Hematopoietic multipotent progenitor cell treated with erythropoietin and hydrocortisone succinate and interleukin-3 and kit ligand, for 4 days (in vitro differentiated cells): ENCODE measurements at places on chromosomes 2 and 18.
A peak's percentile ranks its signal among the peaks of the same experiment; 100 is the strongest.

DNA sequence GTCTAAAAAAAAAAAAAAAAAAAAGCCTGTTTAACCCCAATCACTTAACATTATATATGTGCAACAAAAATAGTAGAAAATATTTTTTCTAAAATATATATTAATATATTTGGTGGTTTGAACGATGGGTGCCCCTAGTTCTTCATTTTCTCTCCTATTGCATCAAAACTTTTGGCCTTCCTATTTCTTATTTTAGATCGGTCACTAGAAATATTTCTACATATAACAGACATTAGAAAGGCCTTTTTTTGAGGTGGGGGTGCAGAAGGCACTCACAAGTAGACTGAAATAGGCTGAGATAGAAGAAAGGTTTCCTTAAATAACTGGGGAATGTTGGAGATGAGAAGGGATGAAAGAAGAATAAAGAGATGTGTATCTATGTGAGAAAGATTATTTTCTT is 49.3 kb upstream of the AP1S3 start:
- no peak for DNase-seq

DNA sequence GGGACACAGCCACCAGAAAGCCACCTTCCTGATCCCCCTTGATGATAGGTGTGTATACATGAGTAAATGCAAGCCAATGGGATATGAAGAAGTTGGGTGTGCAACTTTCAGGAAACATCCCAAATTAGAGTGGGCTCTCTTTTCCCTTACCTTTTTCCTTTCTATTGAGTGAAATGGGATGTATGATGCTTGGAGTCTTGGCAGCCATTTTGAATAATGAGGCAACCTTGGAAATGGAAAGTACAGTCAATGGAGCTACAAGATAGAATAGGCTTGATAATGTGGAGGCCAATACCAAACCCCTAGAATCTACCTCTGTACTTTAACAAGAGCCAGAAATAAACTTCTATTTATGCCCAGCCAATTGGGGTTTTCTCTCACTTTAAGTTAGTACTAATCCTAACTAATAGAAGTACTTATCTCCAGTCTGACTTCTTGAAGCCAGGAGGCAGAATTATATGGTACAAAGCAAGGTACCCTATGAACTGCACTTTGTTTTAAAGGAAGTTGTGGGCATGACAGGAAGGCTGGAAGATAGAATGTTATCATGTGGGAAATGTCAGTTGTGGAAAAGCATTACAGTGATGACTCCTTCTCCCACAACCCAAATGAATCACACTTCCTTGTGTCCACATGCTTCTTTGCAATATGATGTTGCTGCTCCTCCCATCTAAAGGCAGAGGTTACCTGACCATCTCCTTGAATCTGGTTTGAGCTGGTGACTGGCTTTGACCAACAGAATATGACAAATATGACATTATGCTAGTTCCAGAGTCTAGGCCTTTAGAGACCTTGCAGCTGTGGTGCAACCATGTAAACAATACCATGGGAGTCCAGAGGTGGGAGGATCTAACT is 12.9 kb upstream of the NABP1 start:
- DNase-seq: peak; percentile 42

GRCh38 chr2:96945014-96945413 is 41.4 kb downstream of the FAM178B start:
- DNase-seq: no peak

DNA sequence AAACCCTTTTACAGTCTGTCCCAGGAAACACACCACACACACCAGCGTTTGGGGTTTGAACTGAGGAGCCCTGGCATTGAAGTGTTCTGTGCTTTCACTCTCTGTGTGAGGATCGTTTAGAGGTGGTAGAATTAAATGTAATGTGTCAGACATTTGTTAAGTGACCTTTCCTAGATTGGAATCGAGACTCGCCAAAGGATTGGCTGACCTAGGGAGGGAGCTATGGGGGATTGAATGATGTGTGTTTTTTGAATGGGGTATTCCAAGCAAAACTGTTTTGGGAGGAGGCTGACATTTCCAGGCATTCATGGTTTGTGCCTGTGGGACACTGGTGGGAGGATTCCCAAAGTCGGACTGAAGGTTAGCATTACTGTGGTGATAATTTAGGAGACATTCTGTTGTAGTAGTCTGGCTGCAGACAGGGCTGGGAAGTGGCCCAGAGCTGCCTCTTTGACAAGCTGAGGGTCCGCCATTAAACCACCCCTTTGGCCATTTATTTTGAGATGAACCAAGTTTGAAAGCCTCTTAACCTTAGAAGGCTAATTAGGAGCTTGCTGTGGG is 1.7 kb downstream of the MYO1B start:
- DNase-seq: no peak

DNA sequence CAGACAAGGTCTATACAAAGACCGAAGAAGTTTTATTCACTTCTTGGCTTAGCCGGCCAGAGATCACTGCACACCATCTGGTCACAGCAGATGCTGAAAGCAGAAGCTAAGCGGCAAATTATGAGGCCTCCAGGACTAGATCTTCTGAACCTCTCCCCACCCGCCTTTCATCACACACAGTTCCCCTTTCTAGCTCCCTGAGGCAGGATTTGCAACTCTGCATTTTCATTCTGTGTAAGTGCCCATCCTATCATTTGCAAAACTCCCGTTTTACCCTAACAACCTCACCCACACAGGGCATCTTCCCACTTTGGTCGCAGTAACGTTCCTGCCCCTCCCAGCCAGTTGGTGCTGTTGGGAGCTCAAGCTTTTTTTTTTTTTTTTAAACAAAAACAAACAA is 3.1 kb upstream of the MOB1A start:
- peak; percentile 98 for DNase-seq

- peak; percentile 40 for DNase-seq
Measured at GRCh38 chr2:207491956-207492355, 37.8 kb upstream of the CREB1 start.

DNA sequence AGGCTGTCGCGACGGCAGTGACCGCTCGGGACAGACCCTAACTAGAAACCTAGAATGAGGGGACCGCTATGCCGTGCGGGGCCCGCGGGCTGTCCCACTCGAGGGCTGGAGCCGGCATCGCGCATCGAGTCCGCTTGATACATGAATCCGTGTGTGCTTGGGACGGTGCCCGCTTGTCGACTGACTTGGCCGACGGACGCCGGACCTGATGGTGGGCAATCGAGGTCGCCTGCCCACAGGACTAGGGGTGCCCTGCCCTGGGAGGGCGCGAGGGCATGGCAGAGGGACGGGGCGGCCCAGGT is 749 bp upstream of the PTMA start:
- peak; percentile 73 for DNase-seq

GRCh38 chr2:156592809-156593593 is 156.8 kb downstream of the GPD2 start:
- DNase-seq: no peak

GRCh38 chr18:21281603-21282002 is 39.6 kb downstream of the GREB1L start:
- DNase-seq: no peak

DNA sequence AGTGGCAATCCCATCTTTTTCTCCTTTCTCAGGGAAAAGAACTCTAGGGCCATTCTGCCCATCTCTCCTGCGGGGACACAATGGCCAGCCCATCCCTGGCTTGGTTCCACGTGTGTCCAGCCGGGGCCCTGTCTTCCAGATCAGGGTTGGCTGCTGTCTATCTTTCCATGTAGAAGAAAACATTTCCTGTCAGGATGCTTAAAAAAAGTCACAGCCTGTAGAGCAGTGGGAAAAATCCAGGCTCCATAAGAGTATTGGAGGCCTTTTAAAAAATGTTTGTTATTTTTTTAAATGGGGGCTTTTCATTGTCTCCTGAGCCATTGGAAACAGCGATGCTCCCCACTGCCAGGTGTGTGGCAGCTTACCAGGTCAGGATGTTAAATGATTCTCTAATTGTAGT is 105.6 kb downstream of the TGFA start:
- no peak for DNase-seq

GRCh38 chr2:85774126-85774978 is 20.6 kb downstream of the ATOH8 start:
- no peak for DNase-seq

- DNase-seq: no peak
Measured at GRCh38 chr2:202425036-202425435, 48.9 kb downstream of the BMPR2 start.

DNA sequence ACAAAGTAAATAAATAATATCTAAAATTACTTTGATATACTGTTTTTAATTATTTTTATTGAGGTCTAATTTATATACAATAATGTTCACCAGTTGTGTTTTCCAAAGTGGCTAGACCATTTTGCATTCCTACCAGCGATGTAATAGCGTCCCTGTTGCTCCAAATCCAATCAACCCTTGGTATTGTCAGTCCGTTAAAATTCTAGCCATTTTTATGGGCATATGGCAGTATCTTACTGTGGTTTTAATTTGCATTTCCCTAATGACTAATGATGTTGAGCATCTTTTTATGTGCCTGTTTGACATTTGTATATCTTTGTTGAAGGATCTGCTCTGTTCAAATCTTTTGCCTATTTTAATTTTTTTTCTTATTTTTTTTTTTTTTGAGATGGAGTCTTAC is 185.0 kb downstream of the PRPF40A start:
- DNase-seq: no peak

DNA sequence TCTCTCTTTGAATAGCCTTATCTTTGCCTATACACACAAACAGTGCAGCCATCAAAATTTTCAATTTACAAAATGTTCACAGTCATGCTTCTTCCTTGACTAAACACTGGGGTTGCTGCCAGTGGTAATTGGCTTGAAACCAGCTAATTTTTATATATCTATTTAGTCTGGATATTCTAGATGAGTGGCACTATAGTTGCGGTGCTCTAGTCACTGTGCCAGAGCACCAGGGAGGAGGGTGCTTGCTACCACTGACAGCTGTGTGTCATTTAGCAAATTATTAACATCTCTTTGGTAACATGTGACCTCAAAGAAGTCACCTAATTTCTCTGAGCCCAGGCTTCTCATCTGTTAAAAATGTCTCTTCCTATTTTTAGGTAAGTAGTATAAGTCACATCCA is 130.4 kb downstream of the MEIS1 start:
- DNase-seq: no peak

DNA sequence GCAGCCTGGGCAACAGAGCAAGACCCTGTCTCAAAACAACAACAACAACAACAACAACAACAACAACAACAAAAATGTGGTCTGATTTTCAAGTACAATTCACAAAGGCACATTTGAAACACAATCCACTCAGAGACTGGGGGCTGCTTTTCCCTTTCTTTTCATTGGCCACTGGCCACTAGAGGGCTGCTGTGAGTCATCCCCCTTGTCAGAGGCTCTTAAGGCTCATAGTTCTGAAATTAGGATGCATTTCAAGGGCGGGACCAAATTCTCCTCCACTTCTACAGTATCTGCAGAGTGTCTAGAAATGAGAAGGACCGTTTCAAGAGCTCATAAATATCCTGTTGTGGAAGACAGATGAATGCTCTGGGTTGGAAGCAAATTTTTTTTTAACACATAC is 285.4 kb downstream of the NRXN1 start:
- peak; percentile 60 for DNase-seq

GRCh38 chr2:181440919-181441318 is 16.3 kb upstream of the ITGA4 start:
- DNase-seq: peak; percentile 63

GRCh38 chr18:55886886-55887285 is 298.9 kb upstream of the TCF4 start:
- no peak for DNase-seq

GRCh38 chr18:32321826-32322225 is 132.0 kb downstream of the MEP1B start:
- DNase-seq: no peak

DNA sequence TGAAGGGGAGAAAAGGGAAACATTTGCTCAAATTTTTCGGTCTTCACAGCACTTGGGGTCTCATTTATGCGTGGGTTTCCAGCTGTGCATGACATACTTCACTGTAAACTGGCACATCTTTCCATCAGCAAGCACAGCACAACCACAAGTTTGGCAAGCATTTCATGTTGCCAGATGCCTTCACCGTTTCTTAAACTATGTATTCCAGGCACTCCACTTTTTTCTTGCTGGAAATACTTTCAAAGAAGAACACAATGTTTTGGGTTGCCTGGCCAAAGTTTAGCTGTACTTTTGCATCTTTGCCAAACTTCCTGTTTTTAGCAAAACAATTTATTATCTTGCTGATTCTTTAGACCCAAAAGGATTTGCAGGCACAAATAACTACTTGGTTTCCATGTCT is 194.6 kb upstream of the MEIS1 start:
- DNase-seq: no peak

GRCh38 chr18:22250026-22250425 is 80.6 kb downstream of the GATA6 start:
- no peak for DNase-seq

DNA sequence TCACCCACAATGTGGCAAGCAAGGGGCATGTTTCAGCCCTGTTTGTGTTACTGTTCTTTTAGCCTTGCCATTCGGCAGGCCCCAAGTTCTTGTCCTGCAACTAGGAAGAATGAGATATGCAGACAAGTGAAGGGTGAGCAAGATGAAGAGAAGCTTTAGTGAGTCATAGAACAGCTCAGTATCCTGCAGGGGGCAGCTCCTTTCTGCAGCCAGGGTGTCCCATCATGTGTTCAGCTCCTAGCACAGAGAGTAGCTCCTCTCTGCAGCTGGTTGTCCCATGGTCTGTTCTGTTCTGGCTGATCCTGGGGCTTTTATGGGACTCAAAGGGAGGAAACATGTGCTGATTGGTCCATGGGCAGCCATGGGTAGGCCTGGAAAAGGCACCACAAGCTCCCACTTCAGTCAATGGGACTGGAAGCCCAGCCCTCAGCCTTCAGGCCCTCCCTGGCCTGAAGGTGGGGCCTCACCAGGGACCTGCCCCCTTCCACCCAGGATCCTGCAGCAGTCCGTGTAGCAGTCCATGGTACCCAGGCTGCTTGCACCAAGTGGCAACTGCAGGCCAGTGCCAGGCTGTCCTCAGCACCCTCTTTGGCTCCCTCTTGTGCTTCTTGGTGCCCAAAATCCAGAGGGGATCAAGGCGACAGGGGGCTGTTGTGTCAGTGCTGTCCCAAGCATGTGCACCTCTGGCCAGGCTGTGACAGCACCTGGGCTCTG is 326.4 kb downstream of the NR4A2 start:
- no peak for DNase-seq

GRCh38 chr2:122329278-122329677 is 573.8 kb downstream of the TSN start:
- DNase-seq: no peak

DNA sequence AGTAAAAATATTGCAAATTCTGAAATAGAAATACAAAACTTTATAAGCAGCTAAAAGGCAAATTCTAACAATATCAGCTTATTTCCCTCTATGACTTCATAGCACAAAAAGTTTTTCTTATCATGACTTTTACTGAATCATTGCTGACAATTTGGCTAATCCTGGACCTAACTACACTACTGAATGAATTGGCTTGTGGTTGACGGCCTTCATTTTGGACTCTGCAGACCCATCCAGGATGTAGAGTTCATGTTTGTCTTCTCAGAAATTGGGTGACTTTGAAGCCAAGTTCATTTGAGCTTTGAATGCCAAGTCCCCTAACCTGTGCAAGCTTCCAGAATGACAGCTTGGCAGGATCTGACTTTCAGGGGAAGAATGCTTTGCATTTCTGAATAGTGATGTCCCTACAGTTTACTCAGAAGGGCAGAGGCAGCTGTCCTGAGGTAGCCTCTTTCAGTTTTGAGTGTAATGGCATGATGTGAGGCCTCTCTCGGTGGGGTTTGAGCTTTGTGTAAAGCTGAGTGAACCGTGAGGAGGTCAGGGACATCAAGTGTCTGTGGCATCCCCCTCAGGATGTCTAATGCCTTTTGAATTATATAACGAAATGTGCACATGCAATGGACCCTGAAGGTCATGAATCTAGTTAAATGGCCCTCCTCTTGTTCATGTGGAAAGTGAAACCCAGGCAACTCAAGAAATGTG is 48.0 kb downstream of the EFEMP1 start:
- no peak for DNase-seq
